ENCODE measurements at places on chromosomes 2 and 18.

GRCh38 chr18:12373116-12373770 lies 3.8 kb downstream of the AFG3L2 start:
- no peak for DNase-seq

DNA sequence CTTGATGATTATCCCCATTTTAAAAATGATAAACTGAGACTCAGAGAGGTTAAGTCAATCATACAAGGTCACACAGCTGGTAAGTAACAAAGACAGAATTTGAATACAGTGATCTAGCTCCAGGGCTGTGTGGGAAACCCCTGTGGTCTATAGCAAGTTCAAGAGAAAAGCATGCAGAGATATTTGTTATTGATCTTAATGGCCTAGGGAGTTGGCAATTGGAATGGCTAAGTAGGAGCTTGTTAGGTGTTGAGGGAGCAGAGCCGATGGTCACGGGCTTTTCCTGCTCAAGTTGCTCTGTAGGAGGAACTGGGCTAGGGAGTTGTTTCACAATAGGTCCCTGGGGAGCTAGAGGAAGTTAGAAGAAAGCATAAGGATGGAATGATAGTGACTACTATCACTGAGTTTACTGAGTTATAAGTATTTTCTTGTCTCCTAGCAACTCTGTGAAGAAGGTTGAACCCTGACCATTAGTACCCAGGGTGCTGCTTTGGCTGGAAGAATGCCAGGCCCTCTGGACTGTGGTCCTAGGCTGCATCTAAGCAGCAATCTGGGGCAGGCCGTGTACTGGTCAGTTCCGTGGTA lies 30.0 kb downstream of the RNF125 start:
- DNase-seq = no peak

DNA sequence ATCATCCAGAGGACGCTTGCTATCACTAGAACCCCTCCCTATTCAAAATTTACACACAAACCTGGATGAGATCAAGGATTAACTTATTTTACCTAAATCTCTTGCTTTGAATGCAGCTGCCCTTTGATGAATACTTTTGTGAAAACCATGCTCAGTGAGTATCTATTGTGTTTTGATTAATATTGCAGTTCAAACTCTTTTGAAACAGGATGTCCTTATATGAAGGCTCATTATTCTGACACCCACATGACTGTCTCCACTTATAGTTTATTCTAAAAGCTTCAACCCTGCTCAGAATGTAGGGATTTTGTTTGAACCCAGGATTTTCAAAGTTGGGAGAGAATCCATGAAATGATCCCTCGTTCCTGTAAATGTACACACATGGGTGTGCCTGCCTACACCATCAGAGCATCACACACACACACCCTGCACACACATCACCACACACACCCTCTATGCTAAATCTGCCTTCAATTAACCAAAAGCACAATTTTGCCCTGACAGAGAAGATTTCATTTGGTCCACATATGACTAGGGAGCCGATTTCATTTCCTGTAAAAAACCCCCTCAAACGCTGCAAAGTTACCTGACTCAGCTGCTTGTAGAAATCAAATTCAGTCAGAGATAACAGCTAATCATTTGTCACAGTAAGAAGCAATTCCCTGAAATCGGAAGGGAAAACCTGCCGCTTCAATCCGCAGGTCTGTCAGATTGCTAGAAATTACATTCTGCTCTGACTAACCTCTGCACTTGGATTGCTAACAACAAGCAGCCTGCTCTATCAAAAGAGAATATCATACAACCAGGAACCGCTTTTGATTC lies 65.2 kb downstream of the ZEB2 start:
- DNase-seq = peak; percentile 22

DNA sequence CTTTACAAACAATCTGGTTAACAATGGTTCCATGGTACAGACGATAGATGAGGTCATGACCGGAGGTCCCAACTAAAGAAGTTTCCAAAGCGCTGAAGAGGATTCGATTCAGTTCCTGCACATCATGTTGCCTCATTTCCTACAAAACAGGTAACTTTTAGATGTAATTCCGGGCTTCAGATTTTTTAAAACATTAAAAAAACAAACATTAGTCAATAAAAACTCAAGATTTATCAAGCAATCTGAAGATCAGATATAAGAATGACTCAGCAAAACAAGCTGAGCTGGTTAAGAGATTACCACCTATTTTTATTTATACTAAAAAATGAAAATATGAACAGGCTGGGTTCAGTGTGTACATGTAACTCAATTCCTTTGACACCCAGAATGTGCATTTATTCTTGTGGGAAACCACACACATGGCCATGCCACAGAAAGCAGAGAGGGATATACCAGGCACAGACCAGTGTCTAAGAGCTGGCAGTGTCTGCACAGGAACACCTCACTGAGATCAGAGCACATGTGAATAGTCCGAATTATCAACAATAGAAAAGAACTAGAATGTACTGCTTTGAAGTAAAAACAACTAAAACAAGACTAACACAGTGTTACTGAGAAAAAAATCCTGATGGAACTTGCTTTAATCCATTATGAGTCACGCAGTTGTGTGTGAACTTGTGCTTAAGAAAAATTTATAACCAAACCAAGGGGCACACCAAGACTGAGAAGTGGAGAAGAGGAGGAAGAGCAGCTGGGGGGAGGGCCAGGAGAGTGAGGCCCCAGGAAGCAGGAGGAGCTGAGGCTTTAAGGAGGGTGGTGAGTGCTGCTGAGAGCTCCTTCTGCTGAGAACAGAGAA lies 9.5 kb downstream of the USP40 start:
- no peak for DNase-seq

DNA sequence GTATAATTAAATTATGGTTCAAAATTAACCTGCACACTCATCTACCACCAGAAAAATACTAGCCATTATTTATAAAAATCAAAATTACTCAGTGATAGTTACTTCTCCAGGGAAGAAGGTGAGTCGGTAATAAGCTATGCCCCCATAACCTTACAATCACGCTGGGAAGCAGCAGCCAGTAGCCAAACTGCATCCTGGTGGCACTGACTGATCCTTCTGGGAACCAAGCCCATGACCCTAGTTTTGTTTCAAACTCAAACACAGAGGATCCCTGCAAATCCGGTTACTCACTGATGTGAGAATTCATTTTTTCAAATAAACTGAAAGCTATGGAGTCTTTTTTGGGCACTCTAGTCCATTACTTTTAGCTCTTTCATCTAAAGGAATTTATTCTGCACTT lies 88.2 kb upstream of the VWC2L start:
- DNase-seq = no peak

DNA sequence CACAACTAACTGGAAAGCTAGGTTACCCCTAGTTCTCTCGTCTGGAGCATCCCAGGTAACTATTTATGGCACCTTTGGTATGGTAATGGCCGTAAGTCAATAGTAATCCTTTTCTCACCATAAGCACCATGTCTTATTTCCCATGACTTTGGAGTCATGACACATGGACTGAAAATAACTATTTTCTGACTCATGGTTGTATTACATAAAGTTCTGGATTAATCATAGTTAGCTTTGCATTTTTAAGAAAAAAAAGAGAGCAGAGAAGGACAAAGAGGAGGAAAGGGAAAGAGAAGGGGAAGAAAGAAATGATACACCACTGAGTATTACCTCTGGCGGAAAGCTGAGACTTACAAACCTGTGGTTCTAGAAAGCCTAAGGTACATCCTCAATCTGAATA lies 99.3 kb downstream of the BIN1 start:
- DNase-seq = no peak

DNA sequence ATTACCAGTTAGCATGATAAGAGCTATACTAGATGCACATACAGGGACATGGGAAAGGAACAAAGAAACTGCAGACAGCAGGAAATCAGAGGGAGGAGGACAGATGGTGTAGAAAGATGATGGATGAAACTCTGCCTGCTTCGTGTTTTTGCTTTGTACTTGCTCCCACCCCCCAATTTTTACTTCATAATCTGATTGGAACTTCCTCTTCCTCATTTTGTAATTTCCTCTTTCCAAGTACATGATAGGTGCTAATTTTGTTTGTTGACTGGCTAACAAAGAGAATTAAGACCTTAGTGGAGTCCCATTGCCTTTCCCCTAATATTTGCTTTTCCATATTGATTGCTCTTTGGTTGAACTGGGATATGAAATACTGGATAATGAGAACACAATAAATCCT lies 76.0 kb upstream of the PELI1 start:
- DNase-seq = no peak
